Stimulated activated CD4-positive, alpha-beta T cell treated with anti-CD3 and anti-CD28 coated beads, Interleukin-1b, Interleukin-23, amount 100 ng/mL, for 1 hour (primary cell): ENCODE measurements at places on chromosomes 6 and 20.

- DNase-seq = no peak
Observed at GRCh38 chr20:63292904-63293303, at the start of gene COL20A1. Gene COL20A1, plus strand, starts transcription at chr20:63293186. Its CDS starts 1,922 bp downstream, at chr20:63295108.

DNA sequence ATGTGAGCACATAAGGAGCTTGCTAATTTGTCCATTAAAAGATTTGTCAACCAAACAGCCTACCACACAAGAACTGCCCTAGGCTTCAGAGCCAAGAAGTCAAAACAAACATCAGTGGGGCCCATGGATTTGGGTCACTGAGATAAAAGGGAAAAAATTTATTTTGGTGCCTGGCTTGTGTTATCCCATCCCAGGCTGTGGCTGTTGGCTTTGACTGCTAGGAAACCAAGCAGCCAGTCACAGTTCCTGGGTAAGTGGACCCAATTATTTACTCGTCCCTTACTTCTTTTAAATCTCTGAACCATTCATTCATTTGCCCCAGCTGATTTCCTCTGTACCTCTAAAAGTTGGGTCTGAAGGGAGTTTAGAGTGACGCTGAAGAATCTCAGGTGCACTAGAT, 41.3 kb downstream of the EDN1 start:
- no peak for DNase-seq

DNA sequence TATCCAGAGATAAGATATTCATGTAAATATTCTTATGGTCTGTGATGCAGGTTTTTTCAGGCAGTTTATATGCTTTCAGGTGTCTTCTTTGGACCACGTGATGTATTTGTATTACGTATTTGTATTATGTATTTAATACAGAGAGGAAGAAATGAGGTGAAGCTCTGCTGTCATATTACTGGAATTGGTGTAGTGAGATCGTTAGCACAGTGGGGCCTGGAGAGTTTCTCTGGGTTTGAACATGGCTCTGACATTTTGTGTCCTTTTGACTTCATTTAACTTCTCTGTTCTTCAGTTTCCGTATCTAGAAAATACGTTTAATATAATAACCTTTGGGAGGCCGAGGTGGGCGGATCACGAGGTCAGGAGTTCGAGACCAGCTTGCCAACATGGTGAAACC, 1.6 kb upstream of the PRIM2 start:
- DNase-seq = no peak

DNA sequence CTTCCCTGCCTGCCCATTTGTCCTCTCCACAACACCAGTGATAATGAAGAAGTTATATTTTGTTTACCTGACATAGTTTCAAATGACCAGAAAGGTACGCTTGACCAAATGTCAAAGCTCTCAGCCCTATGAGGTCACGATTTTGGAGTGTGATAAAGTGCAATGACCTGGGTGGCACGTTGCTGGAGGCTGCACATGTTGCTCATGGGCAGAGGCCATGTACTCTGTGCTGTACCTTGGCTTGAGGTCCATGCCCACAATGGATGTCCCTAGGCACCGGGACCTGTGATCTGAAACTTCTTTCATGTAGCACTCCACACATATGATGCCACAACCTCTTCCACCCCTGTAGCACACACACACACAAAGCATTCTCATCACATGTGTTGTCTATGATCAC, 164.0 kb upstream of the HEY2 start:
- DNase-seq = no peak

- no peak for DNase-seq
Observed at GRCh38 chr6:119035459-119035858, 43.0 kb downstream of the FAM184A start.

DNA sequence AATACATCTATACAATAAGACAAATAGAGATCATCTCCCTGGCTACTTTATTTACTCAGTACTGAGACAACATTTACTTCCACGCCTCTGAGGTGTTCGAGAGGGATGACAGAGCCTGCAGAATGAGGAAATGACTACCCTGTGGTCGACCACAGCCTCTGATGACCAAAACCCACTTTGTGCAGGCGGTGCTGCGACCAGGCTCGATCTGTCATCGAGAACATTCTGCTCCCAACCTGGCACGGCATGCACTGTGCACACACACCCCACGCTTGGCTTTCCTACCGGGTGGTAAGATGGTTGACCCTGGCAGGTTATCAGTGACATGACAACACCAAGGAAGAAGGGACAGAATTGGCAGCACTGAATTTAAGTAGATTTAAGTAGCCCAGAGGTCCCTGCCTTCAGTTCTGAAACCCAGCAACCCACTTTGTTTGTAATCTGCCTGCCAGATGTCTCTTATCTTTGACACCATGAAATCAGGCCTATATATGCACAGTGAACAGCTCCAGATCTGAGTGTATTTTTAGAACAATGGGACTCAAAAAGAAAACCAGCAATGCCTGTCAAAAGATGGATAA, 42.6 kb downstream of the TTI1 start:
- DNase-seq = no peak

GRCh38 chr6:36290668-36291620, 21.1 kb downstream of the PNPLA1 start:
- no peak for DNase-seq

DNA sequence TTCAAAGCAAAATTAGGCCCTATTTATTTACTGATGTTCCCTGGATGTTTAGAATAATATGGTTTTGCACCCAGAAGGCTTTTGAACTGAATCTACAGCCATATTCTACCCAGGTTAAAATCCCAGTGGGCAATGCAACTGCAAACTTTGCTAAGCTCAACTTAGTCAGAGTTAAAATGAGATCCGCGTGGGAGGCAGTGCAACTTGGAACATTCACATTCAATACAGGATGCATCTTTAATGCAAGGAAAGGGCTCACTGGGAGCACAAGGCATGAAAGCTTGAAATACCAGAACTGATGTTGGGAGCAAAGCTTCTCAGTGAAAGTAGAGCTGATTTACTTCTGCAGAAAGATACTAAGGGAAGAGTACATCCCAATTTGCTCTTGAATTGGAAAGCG, 281.2 kb upstream of the DEFB112 start:
- DNase-seq = no peak

- no peak for DNase-seq
Observed at GRCh38 chr6:103723438-103724322, 1136.0 kb downstream of the HACE1 start.

GRCh38 chr20:62917720-62918119, 8.6 kb downstream of the DIDO1 start:
- no peak for DNase-seq

- no peak for DNase-seq
Observed at GRCh38 chr20:49028684-49029083, 17.4 kb upstream of the CSE1L start.

DNA sequence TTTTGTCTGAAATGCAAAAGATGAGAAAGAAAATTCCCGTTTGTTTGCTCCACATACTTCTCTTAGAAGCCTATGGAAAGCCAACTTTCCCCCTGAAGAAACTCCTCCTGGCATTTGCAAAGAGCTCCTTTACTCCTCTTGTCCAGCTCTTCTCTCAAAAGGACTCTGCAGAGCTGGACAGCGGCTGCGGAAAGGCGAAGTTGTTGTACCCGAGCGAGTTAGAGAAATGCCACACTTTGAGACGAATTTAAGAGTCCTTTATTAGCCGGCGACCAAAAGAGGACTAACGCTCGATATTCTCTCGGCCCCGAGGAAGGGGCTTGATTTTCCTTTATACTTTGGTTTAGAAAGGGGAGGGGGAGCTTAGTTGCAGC, 157.8 kb downstream of the TRIM27 start:
- DNase-seq = no peak

GRCh38 chr20:17538517-17539170, 7.5 kb upstream of the BFSP1 start:
- no peak for DNase-seq

- no peak for DNase-seq
Observed at GRCh38 chr6:122207794-122208193, 191.7 kb upstream of the HSF2 start.

- no peak for DNase-seq
Observed at GRCh38 chr6:47665112-47665511, 33.3 kb upstream of the ADGRF4 start.

DNA sequence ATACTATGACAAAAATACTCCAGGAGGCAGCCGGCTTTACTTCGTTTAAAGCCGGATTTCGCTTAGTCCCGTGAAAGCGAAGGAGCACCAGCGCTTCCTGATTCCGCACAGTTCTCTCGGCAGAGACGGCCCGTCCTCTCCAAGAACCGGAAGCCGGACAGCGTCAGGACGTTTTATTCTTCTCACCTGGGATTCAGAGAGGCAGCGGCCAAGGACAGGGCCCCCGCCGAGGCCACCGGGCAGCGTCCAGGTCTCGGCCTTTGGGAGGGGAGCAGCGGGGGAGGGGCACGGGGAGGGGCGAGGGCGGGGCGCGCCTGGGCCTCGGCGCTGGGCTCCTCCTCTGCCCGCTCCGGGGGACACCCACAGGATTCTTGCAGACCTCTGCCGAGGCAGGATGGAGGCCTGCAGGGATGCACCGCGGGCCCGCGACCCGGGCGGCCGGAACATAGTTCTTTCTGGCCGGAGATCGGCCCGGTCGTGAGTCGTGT, 2.8 kb upstream of the DIDO1 start:
- no peak for DNase-seq

DNA sequence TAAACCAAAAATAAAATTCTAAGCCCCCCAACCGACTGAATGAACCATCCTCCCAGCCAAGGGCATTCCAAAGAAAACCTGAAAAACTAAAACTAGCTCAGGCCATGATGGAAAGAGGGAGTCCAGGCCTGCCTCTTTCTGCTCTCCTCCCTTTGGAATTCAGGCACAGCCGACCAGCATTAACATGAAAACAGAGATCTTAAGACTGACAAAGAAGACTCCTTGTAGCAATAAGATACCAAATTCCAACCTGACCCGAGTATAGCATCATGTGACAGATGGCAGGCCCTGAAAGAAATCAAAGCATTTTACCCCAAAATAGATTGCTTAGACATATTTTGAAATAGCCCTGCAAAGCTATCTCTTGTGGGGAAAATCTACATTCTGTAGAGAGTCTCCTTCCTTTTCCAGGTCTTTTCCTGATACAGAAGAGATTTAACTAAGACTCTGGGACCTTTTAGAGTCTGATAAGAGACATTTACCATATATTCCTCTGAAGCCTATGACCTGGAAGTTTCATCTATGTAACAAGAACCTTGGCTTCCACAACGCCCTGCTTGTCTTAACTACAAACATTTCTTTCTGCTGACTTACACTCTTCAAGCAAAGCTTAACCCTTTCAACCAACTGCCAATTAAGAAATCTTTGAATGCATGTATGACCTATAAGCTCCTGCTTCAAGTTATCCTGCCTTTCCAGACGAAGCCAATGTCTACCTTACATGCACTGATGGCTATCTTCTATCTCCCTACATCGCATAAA, 22.2 kb upstream of the TXLNB start:
- no peak for DNase-seq

DNA sequence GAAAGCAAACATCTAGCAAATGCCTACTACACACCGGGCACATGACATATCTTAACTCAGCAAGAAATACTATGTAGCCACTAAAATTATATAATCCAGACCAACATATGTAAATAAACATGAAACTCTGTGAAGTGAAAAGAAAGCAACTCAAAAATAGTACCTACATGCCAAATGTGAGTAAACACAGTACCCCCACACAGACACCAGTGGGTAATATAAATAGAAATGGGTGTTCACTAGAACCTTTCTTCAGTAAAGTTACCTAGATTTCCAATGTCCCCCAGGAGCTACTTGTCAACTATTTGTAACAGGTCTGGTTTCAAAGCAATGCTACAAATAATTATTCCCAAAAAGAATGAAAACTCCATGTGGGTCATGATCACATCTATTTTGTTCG, 25.5 kb downstream of the TRERF1 start:
- no peak for DNase-seq

DNA sequence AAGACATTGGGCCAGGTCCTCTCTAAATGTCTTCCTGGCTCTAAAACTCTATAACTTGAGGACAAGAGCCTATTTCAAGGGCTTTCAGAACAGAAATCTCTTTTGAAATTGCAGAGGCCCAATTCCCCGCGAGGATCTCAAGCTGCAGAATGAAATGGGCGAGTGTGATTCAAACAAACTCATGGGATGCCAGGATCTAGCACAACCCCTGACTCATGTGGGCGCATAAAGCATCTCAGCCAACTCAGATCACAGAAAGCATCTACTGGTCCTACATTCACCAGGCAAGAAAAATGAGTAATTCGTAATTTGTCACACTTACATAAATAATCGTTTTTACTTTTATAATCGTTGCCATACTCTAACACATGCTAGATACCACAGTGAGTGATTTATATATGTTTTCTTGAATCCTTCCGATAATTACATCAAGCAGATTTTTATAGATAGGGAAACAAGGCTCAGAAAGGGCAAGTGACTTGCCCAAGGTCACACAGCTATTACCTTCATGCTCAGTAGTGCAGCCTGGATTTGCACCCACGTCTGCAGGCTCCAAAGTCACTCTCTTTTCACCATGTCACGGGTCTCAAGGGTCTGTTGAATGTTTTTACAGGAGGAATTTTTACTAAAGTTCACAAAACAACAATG, 26.2 kb downstream of the FOXF2 start:
- no peak for DNase-seq

- no peak for DNase-seq
Observed at GRCh38 chr20:10558635-10559187, 115.1 kb downstream of the JAG1 start.

- no peak for DNase-seq
Observed at GRCh38 chr6:37936150-37936549, 116.6 kb downstream of the ZFAND3 start.

- no peak for DNase-seq
Observed at GRCh38 chr6:130760006-130760405, 67.2 kb upstream of the SMLR1 start.

- DNase-seq = no peak
Observed at GRCh38 chr20:23541330-23541729, 27.0 kb downstream of the CST9L start.

DNA sequence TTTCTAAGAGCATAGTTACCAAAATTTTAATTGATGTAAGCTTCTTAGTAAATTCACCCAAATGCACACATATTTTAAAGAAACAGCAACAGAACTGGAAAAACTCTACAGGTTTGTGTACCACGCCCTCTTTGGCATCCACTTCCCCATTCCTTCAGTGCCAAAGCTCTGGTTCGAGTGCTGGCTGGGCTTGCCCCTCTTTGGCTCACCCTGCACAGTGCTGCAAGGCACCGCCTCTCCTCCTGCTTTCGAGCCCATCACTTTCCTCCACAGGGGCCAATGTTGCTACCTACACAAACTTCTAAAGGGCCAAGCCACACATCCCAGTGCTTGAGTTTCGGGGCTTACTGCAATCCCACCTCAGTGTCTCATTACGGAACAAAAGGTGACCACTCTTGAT, 9.6 kb downstream of the LRP11 start:
- DNase-seq = no peak

DNA sequence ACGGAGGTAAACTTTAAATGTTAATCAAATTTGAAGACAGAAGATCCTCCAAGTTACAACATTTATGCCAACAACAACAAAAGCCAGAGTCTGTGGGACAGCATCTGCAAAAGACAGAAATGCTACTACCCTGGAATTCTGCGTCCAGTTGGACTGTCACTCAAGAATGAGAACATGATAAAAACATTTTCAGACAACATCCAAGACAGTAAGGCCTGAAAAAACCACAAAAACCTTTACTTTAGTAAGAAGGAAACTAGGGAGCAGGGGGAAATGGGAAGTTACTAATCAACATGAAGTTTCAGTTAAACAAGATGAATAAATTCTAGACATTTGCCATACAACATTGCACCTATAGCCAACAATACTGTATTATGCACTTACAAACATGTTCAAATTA, 77.6 kb downstream of the MLIP start:
- no peak for DNase-seq
